ENCODE measurements at places on chromosomes 1 and 21. TPM values are rescaled to one million over a fixed set of nuclear protein-coding genes. Genes with fewer than 3 reads are reported as not detected.

The RAB3B gene
- 91.9 TPM for total RNA-seq

The KRTAP13-3 gene
- not detected for total RNA-seq

The UTS2 gene
- total RNA-seq: not detected

DNA sequence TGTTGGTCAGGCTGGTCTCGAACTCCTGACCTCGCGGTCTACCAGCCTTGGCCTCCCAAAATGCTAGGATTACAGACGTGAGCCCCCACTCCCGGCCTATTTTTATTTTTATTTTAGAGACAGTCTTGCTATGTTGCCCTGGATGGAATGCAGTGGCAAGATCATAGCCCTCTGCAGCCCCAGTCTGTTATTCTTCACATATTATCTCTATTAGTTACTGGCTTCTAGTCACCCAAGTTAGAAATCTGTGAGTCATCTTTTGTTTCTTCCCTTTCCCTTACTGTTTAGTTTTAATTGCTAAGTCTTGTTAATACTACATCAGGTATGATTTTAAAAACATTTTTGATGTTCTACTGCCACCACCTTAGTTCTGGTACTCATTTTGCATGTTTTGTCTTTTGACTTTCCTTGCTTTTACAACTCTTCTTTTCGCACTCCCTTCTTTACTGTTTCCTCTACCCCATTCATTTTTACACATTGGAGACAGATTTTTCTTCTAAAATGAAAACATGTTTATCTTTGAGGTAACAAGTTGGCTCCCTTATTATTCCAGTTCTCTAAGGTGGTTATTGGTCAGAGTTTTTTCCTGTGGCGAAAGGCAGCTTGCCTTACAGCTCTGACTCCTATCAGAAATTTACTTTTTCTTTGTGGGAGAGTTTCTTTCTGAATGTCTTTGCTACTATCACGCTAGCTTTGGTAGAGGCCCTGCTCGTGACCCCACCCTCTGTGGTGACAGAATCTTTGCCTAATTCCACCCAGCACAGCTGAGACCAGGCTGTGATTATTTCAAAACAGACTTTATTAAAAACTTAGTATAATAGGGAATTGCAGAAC is 19.5 kb downstream of the ZMYM4 start:
- peaks cover 11% of the 10 kb centered on the region for H3K36me3 ChIP-seq
- H3K4me3 ChIP-seq: no peak overlapping the region
- 0 out of 2 replicates have a peak overlapping the region, but pooled peaks have one; percentile 23 for H3K27ac ChIP-seq
- peaks cover 7% of the 10 kb centered on the region for H3K4me1 ChIP-seq
- peak; percentile 63 for DNase-seq

GRCh38 chr1:50027794-50028193 is 4.0 kb upstream of the AGBL4 start:
- H3K27me3 ChIP-seq: no peaks in the 10 kb centered on the region
- H3K4me3 ChIP-seq: no peak overlapping the region
- H3K4me1 ChIP-seq: no peaks in the 10 kb centered on the region
- no peak overlapping the region for H3K27ac ChIP-seq
- DNase-seq: no peak

DNA sequence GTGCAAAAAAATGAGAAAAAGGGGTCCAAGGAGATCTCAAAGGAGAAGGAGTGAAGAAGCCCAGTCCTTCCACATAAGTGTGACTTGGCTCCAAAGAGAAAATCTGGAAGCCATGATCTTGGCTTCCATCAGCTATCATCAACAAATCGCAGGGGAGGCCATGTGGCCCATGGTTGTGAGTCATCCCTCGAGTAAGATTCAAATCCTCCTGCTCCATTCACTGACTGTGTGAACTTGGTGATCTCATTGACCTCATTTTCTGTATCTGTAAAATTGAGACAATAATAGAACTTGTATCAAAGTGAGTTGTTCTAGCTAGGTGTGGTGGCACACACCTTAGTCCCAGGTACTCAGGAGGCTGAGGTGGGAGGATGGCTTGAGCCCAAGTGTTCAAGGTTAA is 79.1 kb upstream of the OLIG2 start:
- peak; percentile 1 for DNase-seq
- H3K27ac ChIP-seq: no peak overlapping the region
- H3K27me3 ChIP-seq: peaks cover 7% of the 10 kb centered on the region
